ENCODE measurements at places on chromosomes 3 and 15.

- DNase-seq = no peak
These were observed 916 bp downstream of the IL17RD start for GRCh38 chr3:57164217-57164656.

GRCh38 chr3:151346292-151346691 is 16.9 kb upstream of the P2RY13 start:
- no peak for DNase-seq

GRCh38 chr3:8456412-8456811 is 45.2 kb upstream of the LMCD1 start:
- DNase-seq = no peak

GRCh38 chr3:42680806-42681205 is 4.5 kb upstream of the KLHL40 start:
- DNase-seq = no peak

- DNase-seq = peak; percentile 60
These were observed 5.2 kb upstream of the WNT7A start for GRCh38 chr3:13884851-13885703.

GRCh38 chr3:32835049-32835371 is 17.2 kb downstream of the TRIM71 start:
- DNase-seq = no peak

- no peak for DNase-seq
These were observed 19.9 kb downstream of the PLA2G4F start for GRCh38 chr15:42136513-42136912.

GRCh38 chr15:25742041-25742730 is 120.9 kb downstream of the ATP10A start:
- no peak for DNase-seq

DNA sequence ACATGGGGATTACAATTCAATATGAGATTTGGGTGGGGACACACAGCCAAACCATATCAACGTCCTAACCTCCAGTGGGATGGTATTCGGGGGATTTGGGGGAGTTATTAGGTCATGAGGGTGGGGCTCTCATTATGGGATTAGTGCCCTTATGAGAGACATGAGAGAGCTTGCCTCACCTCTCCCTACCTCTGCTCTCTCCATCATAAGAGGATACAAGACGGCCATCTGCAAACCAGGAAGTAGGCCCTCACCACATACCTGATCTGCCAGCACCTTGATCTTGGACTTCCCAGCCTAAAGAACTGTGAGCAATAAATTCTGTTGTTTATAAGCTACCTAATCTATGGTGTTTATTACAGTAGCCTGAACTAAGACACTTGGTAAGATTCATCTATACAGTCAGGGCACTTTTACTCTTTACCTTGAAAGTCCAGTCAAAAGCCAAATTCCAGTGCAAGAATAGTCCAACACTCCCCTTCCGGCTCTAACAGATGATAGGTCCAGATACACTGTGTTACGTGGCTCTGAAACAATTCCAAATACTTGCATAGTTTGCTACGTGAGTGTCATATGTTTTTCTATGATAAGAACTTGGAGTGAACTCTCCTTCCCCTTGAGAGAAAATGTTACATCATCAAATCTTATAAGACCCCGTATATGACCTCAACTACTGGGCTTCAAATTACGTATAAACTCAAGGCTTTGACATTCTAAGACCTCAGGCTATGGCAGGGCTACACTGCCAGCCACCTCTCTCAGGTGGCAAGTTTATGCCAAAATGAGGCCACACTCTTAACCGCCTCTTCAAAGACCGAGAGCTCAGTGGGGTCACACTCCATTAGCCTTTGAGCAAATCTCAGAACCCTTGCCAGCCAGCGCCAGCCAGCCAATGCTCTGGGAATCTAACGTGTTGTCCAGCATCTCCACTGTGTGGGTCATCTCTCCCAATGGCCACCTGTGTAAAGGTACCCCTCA is 129.9 kb downstream of the XXYLT1 start:
- peak; percentile 81 for DNase-seq

GRCh38 chr3:126880901-126881300 is 102.0 kb upstream of the PLXNA1 start:
- peak; percentile 56 for DNase-seq

DNA sequence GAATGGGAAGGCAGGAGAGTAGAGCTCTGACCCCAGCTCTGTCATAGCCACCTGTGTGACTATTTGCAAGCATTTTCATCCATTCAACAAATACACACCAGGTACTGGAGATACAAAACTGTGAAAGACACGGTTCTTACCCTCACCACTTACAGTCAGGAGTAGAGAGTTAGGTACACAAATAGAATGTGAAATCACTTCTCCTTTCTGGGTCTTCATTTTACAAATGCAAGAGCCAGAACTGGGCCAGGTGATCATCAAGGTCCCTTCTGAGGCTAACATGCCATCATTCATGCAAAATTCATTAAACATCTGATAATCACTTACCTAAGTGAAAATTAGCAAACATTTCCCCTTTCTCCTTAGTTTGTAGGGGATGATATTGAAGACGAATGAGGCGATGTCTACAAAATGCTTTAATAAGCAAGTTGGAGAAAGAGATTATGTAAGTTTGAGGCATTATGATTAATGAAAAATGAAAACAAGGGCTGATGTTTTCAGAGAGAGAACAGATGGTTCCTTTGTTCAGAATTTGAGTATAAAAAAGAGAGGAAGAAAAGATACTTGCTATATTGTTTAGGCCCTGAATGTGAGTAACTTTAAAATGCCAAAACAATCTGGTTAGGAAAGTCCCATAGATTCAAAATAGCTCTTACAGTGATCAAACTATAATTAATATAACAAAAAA is 88.6 kb downstream of the LPP start:
- no peak for DNase-seq

DNA sequence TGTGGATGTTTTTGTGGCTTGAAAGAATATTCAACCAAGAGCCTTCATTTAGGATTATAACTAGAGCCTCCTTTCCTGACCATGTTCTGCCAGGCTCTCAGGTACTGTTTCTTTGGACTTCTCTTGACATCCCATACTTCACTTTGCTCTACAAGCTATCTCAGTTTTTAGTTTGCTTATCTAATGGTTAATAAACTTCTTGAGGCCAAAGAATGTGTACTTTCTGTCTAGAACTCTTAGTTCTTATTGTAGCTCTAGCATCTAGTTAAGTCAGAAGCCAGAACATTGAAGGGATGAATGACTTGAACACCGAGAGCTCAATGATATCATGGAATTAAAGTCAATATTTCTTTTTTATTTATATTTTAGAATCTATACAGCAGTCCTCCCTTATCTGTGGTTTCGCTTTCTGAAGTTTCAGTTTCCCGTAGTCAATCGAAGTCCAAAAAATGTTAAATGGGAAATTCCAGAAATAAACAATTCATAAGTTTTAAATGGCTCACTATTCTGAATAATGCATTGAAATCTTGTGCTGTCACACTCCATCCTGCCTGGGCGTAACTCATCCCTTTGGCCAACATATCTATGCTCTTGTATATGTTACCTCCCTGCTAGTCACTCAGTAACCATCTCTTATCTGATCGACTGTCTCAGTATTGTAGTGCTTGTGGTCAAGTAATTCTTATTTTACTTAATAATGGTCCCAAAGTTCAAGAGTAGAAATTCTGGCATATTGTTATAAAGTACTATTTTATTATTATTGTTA is 368.6 kb upstream of the RBMS3 start:
- peak; percentile 34 for DNase-seq

DNA sequence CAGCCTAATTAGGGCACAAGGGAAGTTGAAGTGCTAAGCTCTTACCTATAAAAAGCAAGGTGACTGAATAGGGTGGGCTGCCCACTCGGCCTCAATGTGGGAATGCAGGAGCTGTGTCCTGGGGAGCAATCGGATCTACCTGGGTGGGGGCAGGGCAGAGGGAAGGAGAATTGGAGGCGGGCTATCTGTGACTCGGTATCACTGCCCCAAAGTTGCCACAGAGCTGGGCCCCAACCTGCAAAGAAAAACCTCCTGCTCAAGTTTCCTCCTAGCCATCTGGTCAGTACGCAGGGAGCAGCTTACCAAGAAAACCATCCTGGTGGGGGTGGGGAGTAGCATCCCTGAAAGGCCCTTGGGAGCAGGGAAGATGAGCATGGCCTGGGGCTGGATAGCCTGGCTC is 10.7 kb downstream of the CIB2 start:
- no peak for DNase-seq

DNA sequence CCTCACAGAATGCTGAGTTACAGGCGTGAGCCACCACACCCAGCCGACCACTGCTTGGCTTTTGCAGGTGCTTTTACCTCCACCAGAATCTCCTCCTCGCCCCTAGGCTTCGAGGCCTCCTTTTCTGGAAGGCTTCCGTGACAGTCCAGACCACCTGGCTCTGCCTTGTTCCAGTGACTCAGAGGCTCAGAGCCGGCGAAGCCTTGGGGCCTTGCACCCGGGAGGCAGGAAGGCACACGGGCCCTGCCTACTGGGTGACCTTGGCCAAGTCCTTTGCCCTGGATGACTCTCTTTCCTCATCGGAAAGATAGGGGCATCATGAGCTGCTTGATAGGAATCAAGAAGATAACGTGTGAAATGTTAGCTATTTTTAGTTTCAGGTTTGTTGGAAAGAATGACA is 31.3 kb upstream of the FURIN start:
- DNase-seq = no peak

- no peak for DNase-seq
These were observed 24.7 kb upstream of the SLC41A3 start for GRCh38 chr3:126108676-126109050.

GRCh38 chr3:13013151-13013561 is 60.1 kb downstream of the IQSEC1 start:
- peak; percentile 74 for DNase-seq

DNA sequence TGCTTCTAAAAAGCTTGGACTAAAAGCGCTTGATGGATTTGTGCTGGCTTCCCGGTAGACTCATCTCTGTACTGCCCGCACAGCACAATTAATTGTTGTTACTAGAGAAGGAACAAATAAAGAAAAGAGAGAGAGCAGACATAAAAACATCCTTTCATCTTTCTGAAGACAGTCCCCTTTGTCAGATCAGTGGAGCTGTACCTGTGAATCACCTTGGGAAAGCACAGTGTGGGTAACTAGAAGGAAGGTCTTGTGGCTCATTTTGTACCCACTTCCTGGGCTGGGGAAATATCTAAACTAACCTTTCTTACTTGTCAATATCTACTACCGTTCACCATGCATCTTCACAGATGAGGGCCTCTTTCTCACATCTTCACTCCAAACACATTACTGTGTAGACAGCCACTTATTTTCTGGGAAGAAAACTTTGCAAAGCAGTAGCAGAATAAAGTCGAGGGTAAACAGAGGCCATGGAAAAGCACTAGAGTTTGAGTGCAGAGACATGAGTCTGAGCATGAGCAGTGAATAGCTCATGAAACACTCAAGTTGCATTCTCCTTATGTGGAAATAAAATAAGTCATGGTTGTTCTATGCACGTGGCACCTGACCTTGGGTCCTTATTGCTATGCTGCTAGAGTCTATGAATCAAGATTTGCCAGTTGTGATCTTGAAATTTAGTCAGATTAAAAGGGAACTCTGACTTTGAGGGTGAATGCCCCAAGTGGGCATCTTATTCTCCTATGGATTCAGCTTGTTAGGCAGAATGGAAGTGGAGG is 169.3 kb downstream of the LPP start:
- DNase-seq = no peak

GRCh38 chr15:73700041-73700842 is 16.1 kb downstream of the CD276 start:
- peak; percentile 84 for DNase-seq

DNA sequence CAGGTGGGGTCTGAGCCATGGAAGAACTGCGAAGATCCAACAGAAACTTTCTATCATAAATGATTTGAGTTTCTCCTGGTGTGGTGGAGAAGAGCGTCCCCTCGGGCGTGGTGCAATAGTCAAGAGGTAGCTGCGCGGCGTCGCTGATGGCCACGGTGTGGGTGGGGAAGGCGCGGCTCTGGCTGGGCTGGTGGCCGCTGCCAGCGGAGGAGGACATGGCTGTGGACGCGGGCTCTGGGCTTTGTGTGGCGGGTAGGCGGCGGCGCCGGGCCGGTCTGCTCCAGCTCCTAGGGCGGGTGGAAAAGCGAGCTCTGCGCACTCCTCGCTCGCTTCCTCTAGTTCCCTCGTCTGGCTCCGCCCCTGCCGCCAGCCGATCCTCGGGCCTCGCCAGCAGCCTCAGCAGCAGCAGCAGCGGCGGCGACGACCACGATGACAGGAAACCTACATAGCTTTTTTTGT is 5.9 kb downstream of the STARD9 start:
- peak; percentile 89 for DNase-seq

All from OCI-M1 (cell line).